SW 1271 (cell line): ENCODE measurements at places on chromosomes 3 and 15.

GRCh38 chr3:55654123-55654760, 167.1 kb upstream of the WNT5A start:
- DNase-seq = no peak

DNA sequence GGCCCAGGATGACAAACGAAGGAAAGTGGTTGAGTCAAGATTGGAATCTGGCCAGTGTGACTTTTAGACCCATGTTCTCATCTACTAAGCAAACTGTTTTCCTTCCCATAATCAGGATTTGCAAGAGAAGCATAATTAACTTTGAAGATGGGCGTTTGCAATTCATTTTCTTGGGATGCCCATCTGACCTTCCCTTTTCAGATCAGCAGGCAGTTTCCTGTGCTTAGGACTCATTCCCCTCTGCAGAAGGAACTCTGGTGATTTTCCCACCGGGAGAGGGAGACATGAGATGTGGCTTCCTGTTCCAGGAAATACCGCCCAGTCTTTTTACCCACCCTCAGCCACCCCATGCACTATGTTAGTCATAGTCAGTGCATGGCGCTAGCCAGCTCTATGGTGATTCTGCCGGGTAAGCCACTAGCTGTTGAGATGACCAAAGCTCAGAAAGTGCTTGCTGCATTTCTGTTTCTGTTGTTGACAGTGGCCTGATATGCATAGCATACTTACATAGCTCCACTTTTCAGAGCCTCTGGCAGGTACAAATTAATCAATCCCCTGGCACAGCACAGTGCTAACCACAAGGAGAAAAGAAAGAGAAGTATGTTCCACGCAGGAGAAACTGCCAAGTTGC, 129.4 kb downstream of the VGLL4 start:
- DNase-seq = peak; percentile 41

DNA sequence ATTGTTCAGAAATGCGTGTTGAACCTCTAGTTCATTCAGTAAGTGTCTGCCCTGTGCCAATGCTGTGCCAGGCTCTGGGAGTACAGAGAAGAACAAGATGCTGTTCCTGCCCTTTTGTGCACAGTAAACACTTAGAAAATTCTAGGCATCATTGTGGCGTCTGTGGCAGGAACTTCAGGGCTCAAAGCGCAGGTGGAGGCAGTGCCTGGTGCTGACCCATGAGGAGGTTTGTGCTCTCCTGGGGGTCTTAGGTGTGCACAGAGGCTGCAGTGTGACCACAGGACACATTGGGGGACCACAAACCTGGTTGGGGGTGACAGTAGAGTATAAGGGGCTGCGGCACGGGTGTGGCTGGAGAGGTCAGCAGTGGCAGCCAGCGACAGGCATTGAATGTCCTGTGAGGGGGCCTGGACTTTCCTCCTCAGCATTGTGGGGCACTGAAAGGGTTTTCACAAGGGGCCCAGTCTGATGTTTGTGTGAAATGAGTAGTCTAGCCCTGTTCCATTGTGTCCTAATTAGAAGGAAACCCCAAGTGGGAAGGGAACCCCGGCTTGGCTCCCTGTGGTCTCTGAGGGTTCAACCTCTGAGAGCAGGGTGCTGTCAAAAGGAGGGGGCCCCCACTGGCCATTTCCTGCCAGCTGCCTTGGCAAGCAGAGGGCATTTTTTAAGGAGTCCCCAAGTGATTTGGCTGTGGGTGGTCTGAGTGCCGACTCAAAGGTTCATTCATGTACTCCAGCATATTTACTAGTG, 20.9 kb downstream of the MRAS start:
- DNase-seq = no peak

GRCh38 chr3:189229196-189229828, 57.5 kb downstream of the TPRG1 start:
- no peak for DNase-seq

GRCh38 chr15:72169236-72169920, 28.2 kb downstream of the GRAMD2A start:
- DNase-seq = no peak

GRCh38 chr15:94240480-94240879, 9.1 kb downstream of the MCTP2 start:
- no peak for DNase-seq

- DNase-seq = no peak
Observed at GRCh38 chr15:65902373-65902772, 33.1 kb downstream of the RAB11A start.

GRCh38 chr15:77173487-77173886, 102.6 kb upstream of the TSPAN3 start:
- DNase-seq = no peak

GRCh38 chr3:119628816-119629445, 31.2 kb downstream of the PLA1A start:
- DNase-seq = no peak

- no peak for DNase-seq
Observed at GRCh38 chr3:6438031-6438430, 422.9 kb upstream of the GRM7 start.

GRCh38 chr3:183437666-183438564, 9.5 kb upstream of the MCF2L2 start:
- no peak for DNase-seq

GRCh38 chr3:125144653-125145314, 67.8 kb downstream of the SLC12A8 start:
- DNase-seq = no peak

DNA sequence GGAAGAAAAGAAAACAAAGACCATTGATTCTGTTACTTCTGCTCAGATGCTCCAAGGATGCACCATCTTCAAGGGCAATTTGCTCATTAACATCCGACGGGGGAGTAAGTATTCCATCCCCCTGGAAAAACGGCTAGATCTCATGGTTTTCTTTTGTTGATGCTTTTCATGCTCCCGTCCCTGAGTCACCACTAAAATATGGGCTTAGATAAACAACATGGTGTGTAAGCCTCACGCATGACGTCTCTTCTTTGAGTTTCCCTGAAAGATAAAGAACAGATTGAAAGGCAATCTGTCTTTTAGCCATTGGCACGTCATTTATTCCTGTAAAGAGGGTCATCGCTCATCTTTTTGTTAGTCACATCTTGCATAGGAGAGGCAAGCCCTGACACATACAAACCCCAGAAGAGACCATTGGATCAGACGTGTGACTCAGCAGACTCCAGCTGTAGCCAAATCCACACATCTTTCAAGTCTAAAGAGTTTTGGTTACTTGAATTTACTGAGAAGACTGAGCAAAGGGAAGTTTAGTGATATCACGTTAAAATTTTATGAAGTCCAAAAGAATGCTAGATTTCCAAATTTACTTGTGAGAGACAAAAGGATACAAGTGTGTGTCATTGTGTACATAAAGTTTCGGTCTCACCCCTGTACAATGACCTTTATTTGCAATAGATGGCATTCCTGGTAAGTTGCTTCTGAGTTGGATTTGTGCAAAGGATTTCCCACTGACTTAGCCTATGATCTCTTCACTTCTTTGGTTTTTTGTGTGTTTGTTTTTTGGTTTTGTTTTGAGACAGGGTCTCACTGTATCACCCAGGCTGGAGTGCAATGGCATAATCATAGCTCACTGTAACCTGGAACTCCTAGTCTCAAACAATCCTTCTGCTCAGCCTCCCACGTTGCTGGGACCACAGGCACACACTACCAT, 110.5 kb downstream of the PGPEP1L start:
- peak; percentile 97 for DNase-seq

DNA sequence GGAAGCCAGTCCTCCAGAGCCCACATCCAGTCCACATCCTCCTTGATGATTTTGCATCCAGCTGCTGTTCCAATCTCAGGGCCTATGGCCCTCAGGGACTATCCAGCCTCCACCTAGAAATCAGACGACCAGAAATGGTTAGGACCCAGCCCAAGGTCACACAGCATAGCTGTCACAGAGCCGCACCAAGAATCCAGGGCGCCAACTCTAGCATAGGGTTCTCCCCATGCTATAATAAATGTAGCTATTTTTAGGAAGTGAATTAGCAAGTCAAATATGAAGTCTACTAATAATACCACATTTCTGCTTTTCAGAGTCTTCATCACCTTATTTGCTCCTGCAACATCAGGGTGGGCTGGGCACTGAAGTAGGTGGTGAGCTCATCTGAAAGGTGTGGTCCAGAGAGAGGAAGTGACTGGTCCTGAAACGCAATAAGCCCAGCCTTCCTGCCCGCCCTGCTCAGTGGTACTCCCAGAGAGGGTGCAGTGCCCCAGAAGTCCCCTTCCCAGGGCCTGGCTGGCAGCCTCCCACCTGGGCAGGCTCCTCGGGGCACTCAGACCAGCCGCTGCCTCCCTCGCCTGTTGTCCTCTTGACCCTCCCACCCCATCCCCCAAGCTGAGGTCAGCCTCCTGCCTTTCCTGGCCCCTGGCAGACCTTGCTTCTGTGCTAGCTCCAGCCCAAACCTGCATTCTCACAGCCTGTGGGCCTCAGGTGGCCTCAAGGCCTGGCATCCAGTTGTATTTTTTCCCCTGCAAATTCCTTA, 17.6 kb upstream of the CYP11A1 start:
- no peak for DNase-seq

DNA sequence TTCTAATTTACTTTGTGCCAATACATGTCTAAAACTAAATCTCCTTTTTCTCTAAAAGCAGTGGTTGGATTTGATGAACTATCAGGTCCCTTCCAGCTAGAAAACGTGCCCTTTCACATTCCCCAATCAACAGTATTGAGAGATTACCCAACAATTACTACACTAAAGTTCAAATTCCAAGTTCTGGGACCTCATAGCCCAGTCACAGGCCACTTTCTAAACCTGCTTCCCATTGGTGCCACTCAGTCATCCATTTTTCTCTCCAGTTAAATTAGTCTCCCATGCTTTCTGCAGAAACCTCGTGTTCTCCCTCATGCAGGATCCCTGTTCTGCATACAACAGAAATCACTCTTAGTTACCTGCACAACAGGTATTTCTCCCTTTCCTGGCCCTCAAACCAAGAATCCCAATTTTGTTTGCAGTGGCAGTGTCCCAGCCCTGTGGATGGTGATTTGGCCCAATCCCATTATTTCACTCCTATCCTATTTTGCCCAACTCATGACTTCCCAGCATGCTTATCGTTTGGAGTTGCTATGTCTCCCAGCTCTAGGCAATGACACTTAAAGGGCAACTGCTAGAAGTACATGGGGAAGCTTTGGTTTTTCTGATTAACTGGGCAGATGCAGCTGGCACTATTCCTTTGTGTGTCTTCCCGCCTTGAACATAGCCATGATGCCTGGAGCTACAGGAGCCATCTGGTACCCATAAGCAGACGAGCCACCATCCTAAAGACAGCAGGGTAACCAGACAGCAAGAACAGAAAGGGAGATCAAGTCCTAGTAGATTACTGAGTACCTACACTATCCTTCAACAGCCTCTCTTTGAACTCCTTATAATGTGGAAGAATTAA, 224.2 kb downstream of the MINAR1 start:
- no peak for DNase-seq
